ENCODE measurements at places on chromosomes 2 and 18.
A peak's percentile ranks its signal among the peaks of the same experiment; 100 is the strongest.

DNA sequence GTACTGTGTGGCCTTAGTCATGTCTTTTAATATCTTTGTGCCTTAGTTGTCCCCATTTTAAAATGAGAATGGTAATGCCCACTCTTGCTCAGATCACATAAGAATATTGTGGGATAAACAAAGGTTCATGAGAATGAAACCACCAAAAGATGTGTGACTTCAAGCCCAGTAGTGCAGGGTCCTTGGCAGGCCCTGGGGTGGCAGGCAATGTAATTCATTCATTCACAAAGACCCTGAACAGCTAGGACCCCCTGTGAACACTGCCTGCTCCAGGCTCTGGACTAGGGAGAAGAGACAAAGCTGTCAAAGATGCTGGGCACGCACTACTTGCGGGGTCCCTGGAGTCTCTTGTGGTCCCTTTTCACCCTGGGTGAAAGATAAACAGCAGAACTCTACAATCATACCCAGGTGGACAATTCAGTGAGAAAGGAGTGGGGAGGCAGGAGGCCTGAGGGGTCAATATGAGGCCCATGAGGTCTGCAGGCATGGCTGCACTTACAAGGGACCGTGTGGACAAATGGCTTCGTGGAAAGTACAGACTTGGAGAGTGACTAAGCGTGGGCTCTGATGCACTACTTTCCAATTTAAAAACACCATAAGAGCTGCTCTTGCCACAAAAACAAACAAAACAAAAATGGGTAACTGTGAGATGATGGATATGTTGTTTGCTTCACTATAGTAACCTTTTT is 136.1 kb downstream of the SMAD7 start:
- DNase-seq: no peak

DNA sequence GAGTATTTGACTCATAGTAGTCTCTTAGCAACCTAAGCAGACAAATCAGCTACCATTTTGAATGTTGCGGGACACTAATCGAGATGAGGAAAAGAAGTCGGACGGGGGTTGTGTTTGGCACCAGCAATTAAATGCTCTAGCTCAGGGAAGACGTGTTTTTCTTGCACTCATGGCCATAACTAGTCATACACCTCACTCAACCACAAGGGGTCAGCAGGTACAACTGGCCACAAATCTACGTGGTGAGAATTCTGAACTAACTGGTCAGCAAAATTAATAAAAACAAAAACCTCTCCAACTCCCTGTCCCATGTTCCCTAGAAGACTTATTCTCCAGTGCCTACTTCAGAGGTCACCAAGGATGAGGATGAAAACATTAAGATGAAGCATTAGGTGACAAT is 1467.8 kb downstream of the DPP10 start:
- no peak for DNase-seq

DNA sequence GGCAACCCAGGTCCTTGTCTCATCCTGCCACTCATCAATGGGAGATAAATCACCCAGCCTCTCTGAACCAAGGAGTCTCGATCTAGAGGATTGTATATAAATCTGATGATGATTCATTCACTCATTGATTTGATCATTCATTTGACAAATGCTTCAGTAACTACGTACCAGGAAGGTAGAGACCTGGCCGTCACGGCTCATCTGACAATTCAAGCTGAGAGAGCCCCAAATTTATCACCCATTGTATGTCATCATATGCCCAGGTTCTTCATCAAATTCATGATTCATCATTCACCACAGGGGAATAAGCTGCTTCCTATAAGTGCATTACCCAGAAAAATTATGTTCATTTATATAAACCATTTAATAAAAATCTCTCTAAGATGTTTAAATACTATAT is 116.9 kb downstream of the FAM161A start:
- peak; percentile 17 for DNase-seq

GRCh38 chr2:75820693-75821092 is 110.0 kb upstream of the GCFC2 start:
- DNase-seq: no peak

- no peak for DNase-seq
These were observed 172.3 kb downstream of the BABAM2 start for GRCh38 chr2:28062867-28063266.

- DNase-seq: no peak
These were observed 304.3 kb upstream of the CNTNAP5 start for GRCh38 chr2:123720760-123721159.

DNA sequence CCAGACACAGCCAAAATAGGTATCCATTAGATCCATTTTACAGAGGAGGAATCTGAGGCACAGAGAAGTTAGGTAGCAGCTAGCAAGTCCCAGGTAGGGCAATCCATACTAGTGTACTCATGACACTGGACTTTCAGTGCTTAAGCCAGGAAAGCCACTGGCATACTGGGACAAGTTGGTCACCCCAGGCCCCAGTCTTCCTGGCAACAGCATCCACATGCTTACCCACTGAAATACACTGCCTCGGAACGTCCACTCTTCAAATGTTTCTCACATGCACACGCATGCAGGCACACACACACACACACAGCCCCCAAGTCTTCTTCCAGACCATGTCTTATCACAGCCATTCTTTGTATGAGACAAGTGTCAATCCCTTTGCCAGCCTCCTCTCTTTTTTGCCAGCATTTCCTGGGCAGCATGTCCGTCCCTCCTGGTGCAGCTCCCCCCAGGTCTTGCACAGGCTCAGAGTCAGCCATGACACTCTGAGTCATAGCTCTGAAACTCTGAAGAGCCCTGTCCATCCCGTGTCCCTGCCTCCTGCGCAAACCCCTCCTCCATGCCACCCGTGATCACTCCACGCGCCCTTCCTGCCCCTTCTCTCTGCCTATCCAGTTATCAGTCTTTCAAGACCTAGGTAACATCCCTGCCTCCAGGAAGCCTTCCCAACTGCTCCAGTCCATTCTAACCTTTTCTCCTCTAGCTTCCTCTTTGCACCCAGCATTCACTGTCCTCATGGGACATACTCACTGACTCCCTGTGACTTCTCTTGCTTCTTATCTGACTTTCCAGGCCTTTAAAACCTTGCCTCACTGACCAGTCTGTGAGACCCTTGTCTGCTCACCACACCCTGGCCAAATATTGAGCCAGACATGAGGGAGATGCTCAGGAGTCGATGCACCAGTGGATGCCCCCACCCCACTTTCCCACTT is 10.9 kb upstream of the TEX261 start:
- DNase-seq: no peak

GRCh38 chr2:71340176-71340575 is 8.6 kb downstream of the ZNF638 start:
- no peak for DNase-seq

GRCh38 chr2:234099266-234099665 is 48.8 kb downstream of the SPP2 start:
- DNase-seq: no peak

- no peak for DNase-seq
These were observed 10.1 kb downstream of the METAP1D start for GRCh38 chr2:172009823-172010222.

DNA sequence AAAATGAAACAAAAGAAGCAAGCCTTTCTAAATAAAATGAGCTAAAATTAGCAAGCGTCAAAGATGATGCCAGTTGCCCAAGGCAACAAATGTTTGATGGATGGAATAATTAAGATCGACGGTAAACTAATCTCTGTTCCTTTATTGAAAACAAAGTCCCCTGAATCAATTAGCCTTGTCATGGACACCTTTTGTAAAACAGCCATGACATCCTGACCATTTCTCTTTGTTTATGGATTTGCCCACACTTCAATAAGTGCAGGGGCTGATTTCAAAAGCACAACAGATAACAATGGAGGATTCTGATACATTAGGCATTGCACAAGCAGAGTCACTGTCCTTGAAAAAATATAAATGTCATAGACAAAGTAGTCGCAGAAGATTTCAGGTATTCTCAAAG is 160.1 kb upstream of the HNRNPA3 start:
- no peak for DNase-seq

GRCh38 chr2:134683561-134684112 is 35.2 kb downstream of the TMEM163 start:
- peak; percentile 1 for DNase-seq

DNA sequence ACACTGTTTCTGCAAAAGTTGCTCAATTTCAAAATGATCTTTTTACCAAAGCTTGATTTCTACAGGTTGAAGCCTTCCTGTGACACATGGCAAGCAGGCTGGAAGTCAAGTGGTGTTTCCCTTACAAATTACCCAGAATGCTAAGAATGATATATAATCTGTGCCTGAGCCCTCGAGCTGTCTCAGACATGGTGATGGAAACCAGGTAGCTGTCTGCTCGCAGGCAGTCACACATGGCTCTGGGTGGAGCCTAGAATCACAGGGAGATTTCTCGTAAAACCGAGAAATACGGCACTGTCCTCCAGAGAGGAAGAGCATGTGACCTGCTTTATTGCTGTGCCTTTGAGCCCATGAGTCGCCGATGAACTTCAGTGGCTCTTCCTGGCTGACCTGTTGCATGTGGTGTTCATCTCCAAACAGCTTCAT is 392.9 kb downstream of the ZNF521 start:
- no peak for DNase-seq

GRCh38 chr18:5284808-5285207 is 10.7 kb downstream of the ZBTB14 start:
- peak; percentile 50 for DNase-seq
